IMR-90 (cell line): ENCODE measurements at places on chromosomes 16 and 17. TPM values are rescaled to one million over a fixed set of nuclear protein-coding genes. Genes with fewer than 3 reads are reported as not detected.
A peak's percentile ranks its signal among the peaks of the same experiment; 100 is the strongest.

DNA sequence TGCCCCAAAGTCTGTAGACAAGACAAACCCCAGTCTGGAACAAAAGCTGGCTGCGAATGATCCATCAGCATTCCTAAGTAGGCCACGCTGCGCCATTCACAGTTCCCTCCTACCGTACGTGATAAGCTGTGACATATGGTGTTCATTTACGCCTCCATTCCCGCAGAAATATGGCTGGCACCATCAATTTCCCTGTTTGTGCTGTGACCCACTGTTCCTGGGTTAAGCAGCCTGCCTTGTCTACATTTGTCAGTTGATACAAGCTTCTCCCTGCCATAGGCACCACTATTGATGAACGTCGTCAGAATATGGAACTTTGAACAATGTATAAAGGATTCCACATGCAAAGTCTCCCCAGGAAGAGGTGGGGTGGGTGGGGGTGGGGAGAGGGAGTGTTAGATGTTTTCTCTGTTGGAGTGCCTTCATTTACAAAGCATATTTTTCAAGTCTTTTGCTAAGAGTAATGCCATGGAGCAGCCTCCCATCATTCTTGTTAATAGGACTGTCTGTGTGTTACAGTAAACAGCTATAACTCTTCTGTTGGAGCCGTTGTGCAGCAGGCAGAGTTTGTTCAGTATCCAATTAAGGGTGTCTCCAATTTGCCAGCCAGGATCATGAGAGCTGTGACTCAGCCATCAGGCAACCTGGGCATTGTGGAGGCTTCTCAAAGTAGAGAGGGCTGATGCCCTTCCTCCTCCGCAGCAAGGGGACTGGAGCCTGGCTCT is 294.6 kb downstream of the TMEM114 start:
- H3K27ac ChIP-seq: no peak overlapping the region
- DNase-seq: no peak
- H3K4me1 ChIP-seq: no peaks in the 10 kb centered on the region
- H3K36me3 ChIP-seq: no peaks in the 10 kb centered on the region
- no peaks in the 10 kb centered on the region for H3K27me3 ChIP-seq

The PYY gene
- total RNA-seq: not detected in 2 replicates

- DNase-seq: peak; percentile 96
- H3K36me3 ChIP-seq: no peaks in the 10 kb centered on the region
- peak overlapping the region; percentile 100 for H3K27ac ChIP-seq
- H3K27me3 ChIP-seq: no peaks in the 10 kb centered on the region
- H3K4me3 ChIP-seq: peak overlapping the region; percentile 10; the same call in 1 of the 2 replicates
These were observed 54.8 kb upstream of the MAP3K14 start for GRCh38 chr17:45371414-45372324.

DNA sequence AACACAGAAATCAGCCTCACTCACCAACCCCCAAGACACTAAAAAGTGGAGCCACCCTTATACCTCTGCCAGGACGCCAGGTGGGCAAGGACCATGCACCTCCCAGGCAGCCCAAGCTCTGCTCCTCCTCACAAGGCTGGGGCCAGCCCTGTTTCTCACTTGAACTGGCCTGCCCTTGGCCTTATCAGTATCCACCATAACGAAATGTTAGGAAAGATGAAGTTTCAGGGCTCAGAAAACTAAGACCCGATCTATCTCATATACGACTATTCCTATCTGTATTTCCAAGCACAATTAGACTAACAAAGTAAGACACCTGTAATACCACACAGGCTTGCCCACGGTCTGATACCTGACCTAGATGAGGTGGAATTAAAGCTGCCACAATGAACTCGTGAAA is 6.9 kb downstream of the FBXO31 start:
- no peak overlapping the region for H3K27ac ChIP-seq
- no peaks in the 10 kb centered on the region for H3K27me3 ChIP-seq
- peaks cover 14% of the 10 kb centered on the region for H3K4me1 ChIP-seq
- H3K36me3 ChIP-seq: no peaks in the 10 kb centered on the region

DNA sequence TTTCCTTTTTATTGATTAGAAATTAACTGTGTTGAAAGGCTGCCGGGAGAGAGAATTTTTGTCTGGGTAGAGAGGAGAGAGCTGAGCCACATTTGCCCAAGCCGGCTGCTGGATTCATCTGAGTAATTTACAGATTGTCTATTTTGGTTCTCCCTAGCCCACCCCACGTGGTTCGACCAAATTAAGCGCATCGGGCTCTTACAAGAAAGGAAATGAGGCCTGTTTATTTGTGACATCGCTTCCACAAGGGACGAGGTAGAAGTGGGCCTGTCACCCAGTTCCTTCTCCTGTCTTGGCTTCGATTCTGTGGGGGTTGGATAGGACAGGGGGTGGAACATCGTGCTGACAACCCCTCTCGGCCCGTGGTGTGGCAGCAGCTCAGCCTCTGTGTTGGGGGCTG is 42.9 kb downstream of the SYT17 start:
- no peak for DNase-seq
- peaks cover 8% of the 10 kb centered on the region for H3K4me1 ChIP-seq
- H3K27ac ChIP-seq: no peak overlapping the region; the same call in 1 of the 2 replicates
- no peaks in the 10 kb centered on the region for H3K36me3 ChIP-seq
- H3K4me3 ChIP-seq: no peak overlapping the region
- no peaks in the 10 kb centered on the region for H3K27me3 ChIP-seq

DNA sequence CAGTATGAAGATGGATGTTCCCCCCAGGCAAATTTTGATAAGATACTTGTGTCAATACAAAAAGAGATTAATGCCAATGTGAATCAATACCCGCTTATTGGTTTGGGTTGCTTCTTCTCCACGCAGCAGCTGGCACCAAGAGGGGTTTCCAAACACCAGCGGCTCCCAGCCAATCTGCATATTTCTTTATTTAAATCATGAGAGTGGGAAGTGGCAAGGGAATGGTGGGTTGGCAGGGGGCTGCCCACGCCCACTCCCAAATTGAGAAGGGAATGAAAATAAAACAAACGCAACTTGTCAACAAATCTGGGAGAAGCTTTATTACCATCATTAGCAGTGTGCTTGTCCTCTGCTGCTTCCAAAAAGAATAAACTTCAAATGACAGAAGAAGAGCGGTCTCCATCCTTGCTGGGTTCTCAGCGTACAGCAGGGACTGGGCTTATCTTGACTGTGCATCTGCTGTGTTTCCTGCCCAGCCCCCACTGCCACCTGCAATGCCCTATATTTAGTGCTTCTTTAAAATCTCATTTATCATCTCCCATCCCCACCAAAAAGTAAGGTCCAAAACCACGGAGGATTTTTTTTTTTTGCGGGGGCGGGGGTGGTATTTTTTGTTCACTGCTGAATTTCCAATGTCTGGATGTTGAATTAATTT is 34.9 kb upstream of the C16orf78 start:
- H3K27ac ChIP-seq: no peak overlapping the region
- no peak overlapping the region for H3K4me3 ChIP-seq
- H3K4me1 ChIP-seq: no peaks in the 10 kb centered on the region

- DNase-seq: no peak
- no peaks in the 10 kb centered on the region for H3K36me3 ChIP-seq
- H3K27me3 ChIP-seq: peaks cover 20% of the 10 kb centered on the region
- no peaks in the 10 kb centered on the region for H3K4me1 ChIP-seq
These were observed 21.1 kb upstream of the NUP93 start for GRCh38 chr16:56708525-56709442.

GRCh38 chr17:46949291-46950174 is 26.6 kb downstream of the GOSR2 start:
- peak; percentile 48 for DNase-seq
- no peak overlapping the region for H3K27ac ChIP-seq
- no peaks in the 10 kb centered on the region; the same call in 1 of the 2 replicates for H3K27me3 ChIP-seq

The HS3ST2 gene
- total RNA-seq: not detected in 2 replicates

- no peaks in the 10 kb centered on the region for H3K27me3 ChIP-seq
- peaks cover 13% of the 10 kb centered on the region for H3K4me1 ChIP-seq
- H3K27ac ChIP-seq: no peak overlapping the region
- no peak overlapping the region for H3K4me3 ChIP-seq
These were observed 14.5 kb upstream of the VWA3A start for GRCh38 chr16:22077700-22078313.

The CLEC18A gene
- under 0.01 TPM in 1 of 2 replicates, not detected in the other for total RNA-seq

- H3K4me3 ChIP-seq: no peak overlapping the region
- H3K27ac ChIP-seq: no peak overlapping the region
These were observed 30.2 kb downstream of the TENT4B start for GRCh38 chr16:50183316-50183715.

- no peak for DNase-seq
- H3K4me3 ChIP-seq: no peak overlapping the region
- peaks cover 5% of the 10 kb centered on the region for H3K4me1 ChIP-seq
- no peaks in the 10 kb centered on the region for H3K27me3 ChIP-seq
- no peaks in the 10 kb centered on the region for H3K36me3 ChIP-seq
These were observed 37.2 kb upstream of the TBX2 start for GRCh38 chr17:61362396-61362795.

The TM4SF5 gene
- total RNA-seq: not detected in 2 replicates

The PLA2G10 gene
- total RNA-seq: not detected in 2 replicates

DNA sequence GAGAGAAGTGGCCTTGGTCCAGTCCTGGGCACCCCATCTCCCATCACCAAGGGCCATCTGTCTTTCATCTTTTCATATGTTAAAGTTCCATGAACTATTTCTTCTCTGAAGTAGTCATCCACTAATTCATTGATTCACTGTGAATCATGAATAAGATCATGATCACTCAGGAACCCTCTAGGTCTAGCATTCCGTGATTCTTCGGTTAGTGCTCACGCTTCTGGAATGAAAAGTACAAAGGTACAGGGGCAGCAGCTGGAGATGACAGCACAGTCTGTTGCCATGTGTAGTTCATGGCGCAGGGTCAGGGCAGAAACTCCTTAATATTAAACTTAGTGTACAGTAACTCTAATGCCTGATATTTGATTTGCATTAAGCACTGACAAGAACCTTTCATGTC is 127.1 kb downstream of the CDH13 start:
- H3K4me1 ChIP-seq: peaks cover 8% of the 10 kb centered on the region
- DNase-seq: peak; percentile 76

DNA sequence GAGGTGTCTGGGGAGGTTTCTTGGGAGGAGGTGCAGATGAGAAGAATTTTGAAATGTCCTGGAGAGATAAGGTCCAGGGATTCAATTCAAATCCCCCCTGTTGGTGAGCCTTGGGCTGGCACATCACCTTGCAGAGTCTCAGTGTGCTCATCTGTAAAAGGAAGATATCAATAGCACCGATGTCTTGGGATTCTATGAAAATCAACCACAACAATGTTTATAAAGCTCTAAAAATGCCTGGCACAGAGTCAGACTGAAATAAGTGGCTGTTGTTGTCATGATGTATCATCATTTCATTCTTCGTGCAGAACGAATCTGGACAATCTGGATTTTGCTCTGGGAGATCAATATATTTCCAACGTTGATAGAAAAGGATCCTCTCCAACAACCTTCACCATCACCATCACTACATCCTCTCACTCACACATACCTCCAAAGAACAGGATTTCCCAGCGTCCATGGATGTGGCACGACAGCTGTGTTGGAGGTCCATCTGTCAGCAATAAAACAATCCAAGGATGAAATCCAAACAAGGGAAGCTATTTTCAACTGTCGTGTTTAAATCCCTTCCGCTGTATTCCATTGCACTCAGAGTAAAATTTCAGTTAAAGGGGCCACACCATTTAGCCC is 393.7 kb upstream of the DYNLRB2 start:
- H3K27ac ChIP-seq: no peak overlapping the region
- no peaks in the 10 kb centered on the region for H3K36me3 ChIP-seq
- peaks cover 4% of the 10 kb centered on the region; the same call in 1 of the 2 replicates for H3K4me1 ChIP-seq
- H3K4me3 ChIP-seq: no peak overlapping the region
- no peaks in the 10 kb centered on the region for H3K27me3 ChIP-seq

The ADORA2B gene
- total RNA-seq: 5.2 and 5.8 TPM in 2 replicates

The HEATR9 gene
- not detected in 2 replicates for total RNA-seq

The NPW gene
- total RNA-seq: 0.18 TPM in 1 of 2 replicates, not detected in the other

DNA sequence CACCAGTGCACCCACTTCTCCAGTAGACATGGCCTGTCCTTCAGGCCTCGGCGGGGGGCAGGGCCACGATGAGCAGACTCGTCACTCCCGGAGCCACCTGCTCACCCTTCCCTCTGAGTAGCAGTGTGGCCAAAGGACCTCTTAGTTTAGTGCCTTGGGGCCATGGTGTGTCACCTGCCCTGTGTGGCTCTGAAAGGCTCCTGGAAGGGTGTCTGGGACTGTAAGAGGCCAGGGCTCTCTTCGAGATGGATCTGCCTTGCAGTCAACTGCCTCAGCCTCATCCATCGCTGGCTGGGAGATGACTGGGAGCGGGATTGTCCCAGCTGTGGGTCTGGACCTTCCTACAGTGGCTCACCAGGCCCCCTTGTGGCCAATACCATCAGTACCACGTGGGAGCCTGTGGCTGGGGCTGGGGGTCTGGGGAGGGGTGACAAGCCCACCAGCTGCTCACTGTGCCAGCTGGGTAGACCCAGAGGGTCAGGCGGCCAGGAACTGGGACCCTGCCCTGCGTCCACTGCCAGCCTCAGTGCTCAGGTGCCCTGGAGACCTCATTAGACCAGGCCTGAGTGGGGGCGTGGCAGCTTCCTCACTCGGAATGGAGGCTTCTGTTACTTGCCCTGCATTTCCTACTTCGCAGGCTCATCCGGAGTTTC is 133.4 kb downstream of the OR1D5 start:
- H3K4me1 ChIP-seq: no peaks in the 10 kb centered on the region
- H3K27me3 ChIP-seq: no peaks in the 10 kb centered on the region
- peak; percentile 39 for DNase-seq
- H3K36me3 ChIP-seq: no peaks in the 10 kb centered on the region
- no peak overlapping the region for H3K27ac ChIP-seq
- H3K4me3 ChIP-seq: no peak overlapping the region

GRCh38 chr16:7714775-7715174 is 382.1 kb downstream of the RBFOX1 start:
- H3K4me3 ChIP-seq: no peak overlapping the region
- H3K4me1 ChIP-seq: no peaks in the 10 kb centered on the region
- H3K27ac ChIP-seq: no peak overlapping the region
- DNase-seq: no peak
- no peaks in the 10 kb centered on the region for H3K36me3 ChIP-seq

- no peak overlapping the region for H3K27ac ChIP-seq
- no peaks in the 10 kb centered on the region for H3K36me3 ChIP-seq
- peaks cover 40% of the 10 kb centered on the region for H3K27me3 ChIP-seq
- no peak for DNase-seq
- peaks cover 2% of the 10 kb centered on the region; the same call in 1 of the 2 replicates for H3K4me1 ChIP-seq
These were observed 1.3 kb downstream of the SLC2A4 start for GRCh38 chr17:7282752-7283321.

- H3K4me3 ChIP-seq: no peak overlapping the region
- no peak for DNase-seq
- no peaks in the 10 kb centered on the region for H3K4me1 ChIP-seq
- H3K36me3 ChIP-seq: no peaks in the 10 kb centered on the region
These were observed 22.4 kb downstream of the ALDH3A2 start for GRCh38 chr17:19670908-19671307.
